ENCODE measurements at places on chromosomes 7 and 10. TPM values are rescaled to one million over a fixed set of nuclear protein-coding genes. Genes with fewer than 3 reads are reported as not detected.

- no peaks in the 10 kb centered on the region for H3K27me3 ChIP-seq
- H3K4me1 ChIP-seq, result peaks cover 79% of the 10 kb centered on the region
- peak; percentile 57 for DNase-seq
- peak overlapping the region; percentile 83 for H3K4me3 ChIP-seq
Measured at GRCh38 chr7:36784991-36785940, 61.0 kb upstream of the AOAH start.

DNA sequence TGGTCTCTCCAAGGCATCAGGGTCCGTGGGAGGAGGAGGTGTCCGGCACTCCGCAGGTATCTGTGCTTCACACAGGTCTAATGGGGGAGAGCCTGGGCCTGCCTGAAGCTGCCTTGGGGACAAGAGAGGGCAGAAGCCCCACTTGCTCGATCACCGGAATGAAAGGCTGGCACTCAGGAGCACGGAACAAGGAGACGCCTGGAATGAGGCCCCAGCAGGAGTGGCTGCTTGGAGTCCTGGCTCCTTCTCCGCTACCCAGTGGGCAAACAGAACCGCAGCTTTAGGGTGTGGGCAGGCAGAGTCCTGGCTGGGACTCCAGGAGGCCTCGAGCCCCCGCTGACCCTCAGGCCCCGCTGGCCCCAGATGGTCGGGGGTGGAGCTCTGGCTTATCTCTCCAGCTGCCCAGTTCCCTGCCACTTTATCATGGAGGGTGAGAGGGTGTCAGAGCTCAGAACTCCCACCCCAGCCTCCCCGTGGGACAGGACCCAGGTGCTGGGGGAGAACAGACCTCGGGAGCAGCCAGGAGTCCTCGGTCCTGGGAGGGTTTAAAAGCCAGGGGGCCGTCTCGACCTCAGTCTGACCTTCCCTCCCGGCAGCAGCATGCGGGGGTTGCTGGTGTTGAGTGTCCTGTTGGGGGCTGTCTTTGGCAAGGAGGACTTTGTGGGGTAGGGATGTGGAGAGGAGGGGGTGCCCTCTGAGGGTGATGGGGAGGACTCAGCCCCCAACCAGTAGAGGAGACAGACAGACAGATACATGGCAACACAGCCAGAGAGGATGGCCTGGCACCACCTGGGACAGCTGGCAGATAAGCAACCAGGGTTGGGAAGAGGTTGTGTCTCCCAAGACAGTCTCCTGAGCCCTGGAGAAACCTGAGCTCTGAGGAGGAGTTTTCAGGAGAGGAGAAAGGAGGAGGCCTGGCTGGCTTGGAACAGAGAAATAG, at the start of gene CPA1:
Gene CPA1 (plus strand): TSS at position 574 of the 940 bp plus-strand sequence. CDS start 27 bp downstream, at position 601.
- DNase-seq, result no peak
- no peak within 1 kb of the TSS for H3K27ac ChIP-seq
- no peaks in the 10 kb centered on the region for H3K27me3 ChIP-seq
- peaks cover 6% of the 10 kb centered on the region for H3K36me3 ChIP-seq
- H3K4me1 ChIP-seq, result no peaks in the 10 kb centered on the region

DNA sequence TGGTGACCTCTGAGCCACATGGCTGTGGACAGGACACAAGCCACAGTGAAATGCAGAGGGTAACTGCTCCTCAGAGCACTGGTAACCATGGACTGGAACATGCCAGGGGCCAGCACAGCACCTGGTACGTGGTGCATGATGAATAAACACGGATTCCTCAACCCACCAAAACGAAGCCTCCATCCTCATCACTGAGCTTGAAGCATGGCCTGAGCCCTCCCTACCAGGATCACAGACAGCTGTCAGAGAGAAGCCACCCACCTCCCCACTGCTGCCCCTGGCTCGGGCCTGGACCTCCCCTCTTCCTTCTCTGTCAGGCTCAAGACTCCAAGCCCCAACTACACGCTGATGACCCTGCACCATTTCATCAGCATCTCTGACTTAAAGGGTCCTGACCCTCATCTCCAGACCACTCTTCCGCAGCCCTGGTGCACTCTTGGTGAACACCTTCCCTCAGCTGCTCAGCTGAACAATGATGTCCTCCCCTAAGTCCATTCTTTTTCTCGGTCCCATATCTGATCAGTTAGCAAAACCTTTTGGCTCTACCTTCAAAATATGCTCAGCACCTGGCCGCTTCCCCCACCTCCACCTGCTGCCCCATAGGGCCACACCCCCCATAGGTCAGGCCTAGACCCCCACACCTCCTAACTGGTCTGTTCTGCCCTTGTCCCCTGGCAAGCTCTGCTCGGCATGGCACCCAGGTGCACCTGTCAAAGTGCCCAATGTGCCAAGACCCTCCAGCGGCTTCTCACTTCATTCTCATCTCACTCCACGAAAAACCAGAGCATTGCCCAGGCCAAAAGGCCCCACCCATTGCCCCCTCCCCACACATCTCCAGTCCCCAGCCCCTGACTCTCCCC, 141.1 kb downstream of the MAPK8 start:
- H3K27me3 ChIP-seq, result no peaks in the 10 kb centered on the region
- H3K4me3 ChIP-seq, result no peak overlapping the region
- H3K4me1 ChIP-seq, result no peaks in the 10 kb centered on the region
- no peak for DNase-seq

GRCh38 chr10:126568809-126569385, 101.6 kb downstream of the C10orf90 start:
- DNase-seq, result no peak
- H3K27ac ChIP-seq, result no peak overlapping the region
- H3K4me1 ChIP-seq, result peaks cover 3% of the 10 kb centered on the region
- no peaks in the 10 kb centered on the region for H3K36me3 ChIP-seq
- H3K27me3 ChIP-seq, result no peaks in the 10 kb centered on the region

DNA sequence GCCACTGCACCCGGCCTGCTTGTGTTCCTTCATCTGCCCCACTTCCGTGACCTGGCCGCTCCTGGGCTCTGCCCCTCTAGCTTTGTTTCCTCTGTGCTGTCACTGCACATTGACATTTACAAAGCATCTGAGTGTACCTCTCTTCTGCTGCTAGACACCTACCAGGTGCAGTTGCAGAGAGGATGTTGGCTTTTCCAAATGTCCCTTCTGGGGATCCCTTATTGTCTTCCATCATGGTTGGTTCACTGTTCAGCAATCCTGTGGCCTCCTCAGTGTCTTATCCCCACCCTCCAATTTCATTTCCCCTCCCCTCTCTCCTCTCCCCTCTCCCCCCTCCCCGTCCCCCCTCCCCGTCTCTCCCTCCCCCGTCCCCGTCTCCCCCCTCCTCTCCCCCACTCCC, 13.8 kb downstream of the VWA2 start:
- no peak for DNase-seq
- H3K36me3 ChIP-seq, result no peaks in the 10 kb centered on the region
- H3K4me3 ChIP-seq, result no peak overlapping the region
- H3K27ac ChIP-seq, result no peak overlapping the region

DNA sequence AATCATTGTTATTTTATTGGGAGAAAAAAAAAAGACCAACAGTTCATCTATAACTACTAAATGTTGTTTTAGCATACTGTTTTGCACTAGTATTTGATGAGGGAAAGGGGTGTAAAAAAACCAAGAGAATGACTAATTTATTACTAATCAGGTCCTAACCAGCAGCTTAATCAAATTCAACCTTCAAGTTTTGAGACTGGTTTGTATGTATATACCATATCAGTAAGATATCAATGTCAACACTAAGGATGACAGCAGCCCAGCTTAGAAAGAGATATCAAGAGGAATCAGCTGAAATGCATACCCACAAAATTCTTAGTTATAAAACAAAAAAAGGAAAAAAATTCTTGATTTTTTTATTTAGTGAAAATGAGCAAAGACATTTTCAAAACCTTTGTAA, 122.6 kb downstream of the KMT2C start:
- H3K4me3 ChIP-seq, result no peak overlapping the region
- H3K36me3 ChIP-seq, result peaks cover 1% of the 10 kb centered on the region
- no peaks in the 10 kb centered on the region for H3K27me3 ChIP-seq

DNA sequence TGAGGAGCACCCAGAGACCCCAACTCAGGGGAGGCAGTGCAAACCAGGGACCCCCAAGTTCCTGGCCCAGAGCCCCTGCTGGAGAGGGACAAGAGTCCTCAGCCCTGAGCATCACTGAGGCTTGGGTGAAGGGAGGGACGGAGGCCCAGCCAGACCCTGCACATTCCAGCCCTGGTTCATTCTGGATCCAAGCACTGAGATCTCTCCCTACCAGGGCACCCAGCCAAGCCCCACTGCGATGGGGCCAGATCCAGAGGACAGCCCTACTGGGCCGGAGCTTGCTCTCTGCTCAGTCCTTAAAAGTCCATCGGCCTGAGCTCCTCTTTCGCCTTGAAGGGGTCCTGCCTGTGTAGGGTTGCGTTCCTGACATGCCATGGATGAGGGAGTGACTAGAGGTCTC, 40.5 kb upstream of the RABGEF1 start:
- no peaks in the 10 kb centered on the region for H3K27me3 ChIP-seq
- H3K36me3 ChIP-seq, result no peaks in the 10 kb centered on the region
- DNase-seq, result no peak
- no peak overlapping the region for H3K4me3 ChIP-seq
- H3K27ac ChIP-seq, result no peak overlapping the region

DNA sequence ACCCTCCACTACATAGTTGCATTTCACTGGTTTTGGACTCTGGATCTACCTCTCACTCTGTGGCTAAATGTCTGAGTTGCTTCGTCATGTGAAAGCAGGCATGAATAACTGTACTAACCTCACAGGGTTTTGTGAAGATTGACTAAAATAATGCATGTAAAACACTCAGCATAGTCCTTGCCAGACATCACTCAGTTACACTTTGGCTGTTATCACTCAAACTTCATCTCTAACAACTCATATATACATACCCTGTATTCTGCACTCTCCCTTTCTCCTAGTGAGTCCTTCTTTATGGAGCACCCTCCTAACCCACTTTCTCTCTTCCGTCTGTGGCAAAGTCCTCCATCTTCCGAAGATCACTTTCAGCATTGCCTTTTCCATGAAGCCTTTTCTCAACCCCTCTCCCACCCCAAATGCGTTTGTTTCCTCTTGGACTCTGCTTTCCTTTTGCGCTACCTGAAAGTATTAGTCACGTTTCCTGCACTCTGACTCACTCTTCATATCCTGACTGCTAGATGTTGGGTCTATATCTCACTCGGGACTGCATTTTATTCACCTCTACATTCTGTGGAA, 72.6 kb downstream of the OSBPL3 start:
- H3K4me3 ChIP-seq, result no peak overlapping the region
- no peak overlapping the region for H3K27ac ChIP-seq
- H3K4me1 ChIP-seq, result peaks cover 38% of the 10 kb centered on the region
- peaks cover 3% of the 10 kb centered on the region for H3K36me3 ChIP-seq
- peak; percentile 42 for DNase-seq

GRCh38 chr7:147413557-147413870, 1177.1 kb upstream of the C7orf33 start:
- H3K4me1 ChIP-seq, result no peaks in the 10 kb centered on the region
- no peaks in the 10 kb centered on the region for H3K27me3 ChIP-seq
- H3K36me3 ChIP-seq, result no peaks in the 10 kb centered on the region
- no peak for DNase-seq
- H3K27ac ChIP-seq, result no peak overlapping the region
- H3K4me3 ChIP-seq, result no peak overlapping the region

DNA sequence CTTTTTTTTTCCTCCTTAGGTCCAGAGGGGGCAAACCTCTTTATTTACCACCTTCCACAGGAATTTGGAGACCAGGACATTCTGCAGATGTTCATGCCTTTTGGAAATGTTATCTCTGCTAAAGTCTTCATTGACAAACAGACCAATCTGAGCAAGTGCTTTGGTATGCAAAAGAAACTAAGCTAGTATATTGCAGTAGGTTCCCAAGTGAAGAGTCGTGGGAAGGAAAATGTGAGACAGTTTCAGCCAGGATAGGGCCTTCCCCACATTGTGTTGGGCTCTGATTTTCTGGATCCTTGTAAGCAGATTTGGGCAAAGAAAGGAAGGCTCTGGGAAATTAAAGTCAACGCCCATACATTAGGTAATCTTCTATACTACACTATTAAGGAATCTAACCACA, 285.6 kb downstream of the USP6NL start:
- peaks cover 32% of the 10 kb centered on the region for H3K4me1 ChIP-seq
- no peak for DNase-seq
- H3K4me3 ChIP-seq, result no peak overlapping the region
- H3K27ac ChIP-seq, result peak overlapping the region; percentile 73
- peaks cover 16% of the 10 kb centered on the region for H3K36me3 ChIP-seq

DNA sequence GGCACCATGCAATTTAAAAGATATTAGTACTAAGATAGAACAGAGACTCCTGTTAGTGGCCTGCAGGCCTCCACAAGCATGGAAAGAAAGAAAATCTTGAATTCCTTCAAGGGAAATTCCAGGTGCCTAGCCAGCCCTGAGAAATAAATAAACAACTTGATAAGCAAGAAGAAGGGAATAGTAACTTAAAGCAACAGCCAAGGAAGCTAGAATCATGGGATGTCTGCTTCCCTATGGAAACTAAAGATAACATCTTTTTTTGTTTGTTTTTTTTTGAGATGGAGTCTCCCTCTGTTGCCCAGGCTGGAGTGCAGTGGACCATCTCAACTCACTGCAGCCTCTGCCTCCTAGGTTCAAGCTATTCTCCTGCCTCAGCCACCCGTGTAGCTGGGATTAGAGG, 128.6 kb downstream of the SKIDA1 start:
- H3K27ac ChIP-seq, result no peak overlapping the region
- H3K27me3 ChIP-seq, result no peaks in the 10 kb centered on the region
- peaks cover 4% of the 10 kb centered on the region for H3K4me1 ChIP-seq
- DNase-seq, result no peak
- no peak overlapping the region for H3K4me3 ChIP-seq

DNA sequence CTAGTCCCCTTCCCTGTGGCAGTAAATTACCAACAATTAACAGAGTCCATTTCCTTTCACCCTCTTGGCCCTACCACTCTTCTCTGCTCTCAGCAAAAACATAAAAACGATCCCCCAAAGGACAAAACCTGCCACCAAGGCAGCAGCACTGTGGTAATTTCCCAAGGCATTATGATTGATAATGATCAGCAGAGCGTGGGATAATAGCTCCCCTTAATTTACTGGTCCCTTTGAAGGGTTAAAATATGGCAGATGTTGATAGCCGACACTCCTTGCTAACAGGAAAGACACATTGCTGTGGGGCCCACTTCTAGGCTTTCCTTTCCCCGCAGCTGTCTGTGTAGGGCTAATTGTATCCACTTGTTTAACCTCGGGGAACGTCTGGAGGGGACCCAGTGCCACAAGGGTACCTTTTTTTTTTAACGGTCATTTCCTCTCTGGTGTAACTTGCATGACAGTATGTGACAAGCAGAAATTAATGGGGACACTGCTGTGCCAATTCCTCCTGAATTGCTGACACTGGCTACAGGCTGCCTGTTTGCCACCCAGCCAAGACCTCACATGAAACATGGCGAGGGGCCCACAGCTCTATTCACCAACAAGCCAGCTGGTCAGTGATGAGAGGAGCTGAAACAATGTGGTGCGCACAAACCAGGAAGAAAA, 81.3 kb downstream of the CDK6 start:
- DNase-seq, result no peak
- H3K27me3 ChIP-seq, result no peaks in the 10 kb centered on the region
- H3K4me1 ChIP-seq, result peaks cover 76% of the 10 kb centered on the region
- peak overlapping the region; percentile 91 for H3K27ac ChIP-seq
- peak overlapping the region; percentile 46 for H3K4me3 ChIP-seq
- H3K36me3 ChIP-seq, result peaks cover 10% of the 10 kb centered on the region

ZNF425 gene
- 3.6 TPM for total RNA-seq

OR2A42 gene
- not detected for total RNA-seq

OR2A12 gene
- total RNA-seq, result not detected

DRGX gene
- total RNA-seq, result not detected

AKR1D1 gene
- not detected for total RNA-seq

All from activated T-cell treated with anti-CD3 and anti-CD28 coated beads, Interleukin-2, amount 50 U/mL, for 72 hours (primary cell).